ENCODE measurements at places on chromosomes 3 and 15.

- DNase-seq: no peak
Measured at GRCh38 chr3:179196098-179196497, 47.9 kb downstream of the PIK3CA start.

GRCh38 chr3:185362850-185363661 is at the start of gene MAP3K13:
Gene MAP3K13 (plus strand): TSS chr3:185363136. CDS start chr3:185428582, 65,446 bp downstream.
- DNase-seq: peak; percentile 4

DNA sequence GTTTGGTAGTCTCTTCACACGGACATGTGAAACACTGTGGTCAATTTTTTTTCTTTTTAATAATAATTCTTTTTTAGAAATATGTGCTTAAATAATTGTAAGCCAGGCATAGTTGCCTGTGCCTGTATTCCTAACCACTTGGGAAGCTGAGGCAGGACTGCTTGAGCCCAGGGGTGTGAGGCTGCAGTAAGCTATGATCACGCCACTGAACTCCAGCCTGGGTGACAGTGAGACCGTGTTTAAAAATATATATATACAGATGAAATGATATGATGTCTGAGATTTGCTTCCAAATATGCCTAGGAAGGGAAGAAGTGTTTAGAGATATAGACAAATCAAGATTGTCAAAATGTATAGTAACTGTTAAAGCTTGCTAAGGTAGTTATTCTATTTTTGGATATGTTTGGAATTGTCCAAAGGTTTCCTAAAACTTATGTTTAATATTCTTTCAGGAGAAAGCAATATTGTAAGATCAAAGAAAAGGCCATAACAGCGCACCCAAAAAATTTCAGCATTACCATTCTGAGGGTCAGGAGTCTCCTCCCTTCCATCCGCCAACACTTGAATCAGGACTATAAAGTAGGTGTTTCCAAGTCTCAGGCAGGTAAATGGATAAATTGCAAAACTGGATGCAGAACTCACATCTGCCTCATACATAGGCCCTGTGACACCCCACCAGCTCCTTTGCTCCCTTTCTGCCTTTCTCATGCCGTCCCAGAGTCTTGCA is 532 bp upstream of the SELENOT start:
- DNase-seq: no peak

GRCh38 chr3:8555113-8555661 is 53.6 kb downstream of the LMCD1 start:
- no peak for DNase-seq

DNA sequence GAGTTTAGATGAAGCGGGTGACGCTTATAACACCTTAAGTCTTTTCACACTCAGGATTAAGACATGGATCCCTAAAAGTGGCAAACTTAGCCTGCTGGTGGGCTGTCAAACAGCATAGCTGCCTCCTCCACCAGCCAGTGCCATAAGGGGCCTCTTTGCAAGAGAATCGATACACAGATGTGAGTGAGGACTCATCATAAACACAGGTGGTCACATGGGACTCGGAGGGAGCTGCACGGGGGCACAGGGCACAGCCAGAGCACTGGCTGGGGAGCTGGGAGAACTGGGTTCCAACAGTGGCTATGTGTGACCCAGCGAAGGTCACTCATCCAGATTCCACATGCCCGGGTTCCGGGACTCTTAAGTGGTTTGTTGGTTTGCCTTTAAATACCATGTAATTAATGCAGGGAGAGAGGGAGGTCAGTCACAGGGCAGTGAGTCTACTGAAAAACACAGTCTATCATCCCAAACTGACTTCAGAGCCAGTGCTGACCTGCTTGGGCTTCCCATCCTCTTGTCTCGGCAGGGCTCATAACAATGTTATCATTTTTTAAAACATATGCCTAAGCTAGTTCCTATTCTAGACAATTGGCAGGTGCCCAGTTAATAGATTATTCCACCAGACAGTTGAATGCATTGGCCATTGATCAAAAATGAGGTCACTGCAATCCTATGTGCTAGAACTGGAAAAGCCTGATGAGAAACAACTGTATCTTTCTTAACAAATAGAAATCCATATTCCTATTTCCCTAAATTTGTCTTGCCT is 51.8 kb downstream of the SLC12A8 start:
- DNase-seq: no peak

DNA sequence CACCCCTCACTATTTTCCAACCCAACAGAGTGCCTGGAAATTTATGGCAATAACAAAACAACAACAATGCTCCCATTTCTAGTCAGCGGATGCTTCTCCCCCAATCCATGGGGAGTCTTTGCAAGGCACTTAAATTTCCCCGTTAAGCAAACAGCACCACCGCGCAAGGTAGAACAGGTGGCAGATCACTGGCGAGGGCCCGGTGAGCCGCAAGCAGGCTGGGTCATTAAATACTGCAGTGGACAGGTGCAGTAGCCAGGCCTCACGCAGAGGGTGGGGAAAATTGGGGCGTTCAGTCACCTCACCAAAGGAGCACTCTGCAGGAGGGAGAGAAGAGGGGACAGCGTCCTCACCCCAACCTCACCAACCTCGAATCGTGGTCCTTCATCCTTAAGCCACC is 147.5 kb downstream of the NTRK3 start:
- DNase-seq: no peak

GRCh38 chr15:69548395-69549180 is 96.0 kb downstream of the RPLP1 start:
- DNase-seq: no peak

DNA sequence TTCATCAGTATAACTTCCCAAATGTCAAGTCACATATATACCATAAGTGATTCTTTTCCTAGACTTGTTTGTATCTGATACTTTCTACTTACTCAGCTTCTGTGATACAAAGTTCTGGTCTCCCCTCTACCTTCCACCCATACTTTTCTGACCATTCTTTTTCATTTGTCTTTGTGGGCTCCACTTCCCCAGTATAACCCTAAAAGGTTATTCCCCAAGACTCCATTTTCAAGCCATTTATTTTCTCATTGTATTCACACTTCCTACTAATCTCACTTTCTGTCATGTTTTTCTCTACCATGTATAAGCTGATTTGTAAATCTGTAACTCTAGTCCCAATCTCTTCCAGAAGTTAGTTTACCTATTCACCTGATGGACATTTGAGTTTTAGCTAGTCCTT is 34.0 kb downstream of the IQCB1 start:
- no peak for DNase-seq

- no peak for DNase-seq
Measured at GRCh38 chr3:32340039-32340438, 51.6 kb upstream of the CMTM7 start.

- no peak for DNase-seq
Measured at GRCh38 chr3:71458895-71459294, 124.6 kb downstream of the FOXP1 start.
